ENCODE measurements at places on chromosomes 13 and 19. TPM values are rescaled to one million over a fixed set of nuclear protein-coding genes. Genes with fewer than 3 reads are reported as not detected.

DNA sequence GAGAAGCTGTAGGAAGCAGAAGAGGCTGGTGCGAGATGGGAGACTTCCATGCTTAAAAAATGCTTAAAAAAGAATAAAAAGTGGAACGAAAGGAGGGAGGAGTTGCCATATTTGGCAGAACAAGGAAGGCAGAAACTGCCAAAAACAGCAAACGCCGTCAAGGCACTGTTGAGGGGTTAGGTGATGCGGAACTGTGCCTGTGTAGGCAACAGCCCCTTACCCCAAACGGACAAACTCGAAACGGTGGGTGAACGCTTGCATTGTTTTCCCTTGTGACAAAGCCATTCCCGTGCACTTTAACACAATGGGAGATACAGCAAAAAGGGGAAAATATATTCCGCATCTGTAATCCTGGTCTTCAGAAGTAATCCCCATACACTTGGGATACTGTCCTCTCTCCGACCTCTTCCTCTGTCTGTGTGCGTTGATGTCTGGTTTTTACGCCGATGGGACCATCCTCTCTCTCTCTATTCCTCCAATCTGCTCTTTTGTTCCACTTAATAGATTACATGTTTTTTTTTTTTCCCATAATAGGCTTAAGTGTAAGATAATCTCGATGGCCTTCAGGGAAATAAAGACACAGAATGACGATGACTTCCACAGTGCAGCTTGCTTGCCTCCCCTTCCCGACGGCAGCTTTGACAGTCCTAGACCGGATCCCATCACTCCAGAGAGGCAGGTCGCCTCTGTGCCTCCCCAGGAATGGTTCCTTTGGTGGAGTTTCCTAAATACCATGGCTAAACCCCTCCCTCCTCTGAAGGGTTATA is 132.7 kb upstream of the RNF113B start:
- no peaks in the 10 kb centered on the region for H3K36me3 ChIP-seq
- H3K27ac ChIP-seq = no peak overlapping the region
- no peak for DNase-seq
- H3K27me3 ChIP-seq = peaks cover 3% of the 10 kb centered on the region
- no peaks in the 10 kb centered on the region for H3K4me1 ChIP-seq

DNA sequence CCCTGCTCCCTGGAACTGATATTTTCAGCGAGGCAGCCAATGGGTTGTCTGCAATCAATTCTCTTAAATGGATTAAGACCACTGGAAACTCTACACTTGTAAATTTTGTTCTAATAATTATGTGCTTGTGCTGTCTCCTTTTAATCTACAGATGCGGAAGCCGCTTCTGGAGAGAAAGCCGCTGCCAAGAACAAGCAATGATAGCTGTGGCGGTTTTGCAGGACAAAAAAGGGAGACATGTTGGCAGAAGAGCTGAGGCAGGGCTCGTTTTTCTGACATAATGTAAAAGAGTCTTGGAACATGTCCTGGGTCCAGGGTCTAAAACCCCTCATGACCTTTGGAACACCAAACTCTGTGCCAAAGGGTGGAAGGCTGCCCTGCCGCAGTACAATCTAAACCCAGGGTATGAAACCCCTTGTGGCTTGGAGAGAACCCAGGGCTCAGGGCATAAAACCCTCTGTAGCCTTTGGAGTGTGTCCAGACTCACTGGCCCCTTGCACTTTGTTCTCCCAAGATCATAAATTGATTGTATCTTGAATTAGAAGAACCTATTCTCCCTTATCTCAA is 12.7 kb downstream of the ZNF417 start:
- no peaks in the 10 kb centered on the region for H3K27me3 ChIP-seq
- H3K4me3 ChIP-seq = no peak overlapping the region
- peaks cover 18% of the 10 kb centered on the region for H3K4me1 ChIP-seq
- DNase-seq = no peak
- H3K36me3 ChIP-seq = peaks cover 22% of the 10 kb centered on the region
- H3K27ac ChIP-seq = peak overlapping the region; percentile 3

GRCh38 chr13:49643035-49643646 is 14.8 kb downstream of the ARL11 start:
- no peaks in the 10 kb centered on the region for H3K27me3 ChIP-seq
- H3K4me1 ChIP-seq = peaks cover 33% of the 10 kb centered on the region
- peak overlapping the region; percentile 68 for H3K27ac ChIP-seq
- H3K4me3 ChIP-seq = peak overlapping the region; percentile 81
- H3K36me3 ChIP-seq = peaks cover 3% of the 10 kb centered on the region

DNA sequence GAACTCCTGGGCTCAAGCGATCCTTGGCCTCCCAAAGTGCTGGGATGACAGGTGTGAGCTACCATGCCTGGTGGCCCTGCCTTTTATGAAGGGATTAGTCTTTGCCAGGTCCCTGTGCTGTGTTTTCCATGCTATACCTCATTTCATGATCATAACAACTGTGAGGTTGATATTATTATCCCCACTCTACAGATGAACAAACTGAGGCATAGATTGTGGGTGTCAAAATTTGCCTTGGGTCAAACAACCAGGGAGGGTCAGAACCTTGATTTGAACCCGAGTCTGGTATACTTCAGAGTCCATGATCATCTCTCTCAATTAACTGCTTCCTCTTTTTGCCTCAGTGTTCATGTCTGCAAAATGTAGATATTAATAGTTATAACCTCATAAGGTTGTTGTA is 6.9 kb downstream of the PINLYP start:
- H3K27me3 ChIP-seq = no peaks in the 10 kb centered on the region
- H3K4me3 ChIP-seq = no peak overlapping the region
- peaks cover 58% of the 10 kb centered on the region for H3K4me1 ChIP-seq
- H3K27ac ChIP-seq = peak overlapping the region; percentile 30
- no peak for DNase-seq

Gene ASF1B
- 3.7 TPM for total RNA-seq

Gene POSTN
- total RNA-seq = not detected

Gene FPR3
- total RNA-seq = 0.20 TPM

Gene SAMD1
- total RNA-seq = 36.0 TPM
